ENCODE measurements at places on chromosomes 4 and X.

DNA sequence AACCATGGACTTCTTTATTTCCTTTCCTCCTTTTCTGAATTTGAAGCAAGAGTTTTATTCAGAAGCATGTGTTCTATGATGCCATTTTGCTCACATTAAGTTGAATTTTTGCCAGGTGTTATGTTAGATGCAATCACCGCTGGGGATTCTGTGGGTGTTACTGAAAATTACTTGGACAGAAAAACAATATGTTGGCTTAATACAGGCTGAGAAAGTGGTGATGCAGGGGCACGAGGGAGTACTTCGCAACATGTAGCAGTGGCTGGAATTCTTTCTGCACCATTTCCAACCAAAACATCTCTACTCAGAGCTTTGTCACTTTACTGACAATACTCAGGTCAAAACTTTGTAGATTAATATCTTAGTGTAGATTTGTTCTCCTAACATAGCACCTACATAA, 109.2 kb upstream of the PCDH18 start:
- no peak for DNase-seq

GRCh38 chr4:80814266-80814665, 216.2 kb upstream of the BMP3 start:
- no peak for DNase-seq

DNA sequence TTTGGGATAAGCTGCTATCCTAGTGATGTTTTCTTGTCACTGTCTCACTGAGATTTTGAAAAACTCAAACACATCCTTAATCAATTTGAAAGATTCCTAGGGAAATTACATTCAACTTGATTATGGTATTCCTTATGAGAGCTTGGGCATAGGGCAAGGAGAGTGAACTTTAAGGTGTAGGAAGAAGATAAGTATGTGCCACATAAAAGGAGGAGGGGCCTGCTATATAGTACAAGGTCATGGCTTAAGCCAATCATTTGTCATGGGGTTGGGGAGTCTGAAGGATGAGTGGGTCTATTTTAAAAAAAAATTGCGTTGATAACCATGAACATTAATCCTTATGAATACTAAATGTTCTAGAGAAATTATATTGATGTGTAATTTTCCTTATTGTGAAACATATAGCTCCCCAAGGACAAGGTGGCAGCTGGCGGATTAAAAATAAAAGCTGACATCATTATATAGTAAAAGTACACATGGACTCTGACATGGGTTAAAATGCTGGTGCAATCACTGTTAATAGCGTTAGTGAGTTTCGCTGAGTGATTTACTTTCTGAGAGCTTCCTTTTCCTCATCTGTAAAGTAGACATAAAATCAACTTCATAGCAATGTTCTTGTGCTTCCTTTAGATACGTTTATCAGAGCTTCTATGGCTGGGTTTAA, 17.4 kb downstream of the GALNT7 start:
- no peak for DNase-seq

DNA sequence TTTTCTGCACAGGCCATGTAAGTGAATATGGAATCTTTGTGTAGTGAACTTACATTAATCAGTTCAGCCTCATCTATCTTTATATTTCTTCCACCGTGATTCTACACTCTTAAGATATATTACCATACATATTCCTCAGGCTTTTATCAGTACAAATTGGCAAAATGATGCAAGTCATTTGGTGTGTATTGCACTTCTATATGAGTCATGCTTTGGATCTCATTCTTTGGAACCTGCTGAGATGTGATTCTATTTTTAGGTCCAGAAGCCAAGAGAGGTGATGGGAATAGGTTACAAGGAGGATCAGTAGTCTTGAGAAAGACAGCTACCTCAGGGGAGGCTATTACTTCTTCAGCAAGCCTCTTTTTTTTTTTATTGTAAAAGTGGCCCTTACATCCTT, 204.4 kb downstream of the ZNF330 start:
- DNase-seq, result no peak

DNA sequence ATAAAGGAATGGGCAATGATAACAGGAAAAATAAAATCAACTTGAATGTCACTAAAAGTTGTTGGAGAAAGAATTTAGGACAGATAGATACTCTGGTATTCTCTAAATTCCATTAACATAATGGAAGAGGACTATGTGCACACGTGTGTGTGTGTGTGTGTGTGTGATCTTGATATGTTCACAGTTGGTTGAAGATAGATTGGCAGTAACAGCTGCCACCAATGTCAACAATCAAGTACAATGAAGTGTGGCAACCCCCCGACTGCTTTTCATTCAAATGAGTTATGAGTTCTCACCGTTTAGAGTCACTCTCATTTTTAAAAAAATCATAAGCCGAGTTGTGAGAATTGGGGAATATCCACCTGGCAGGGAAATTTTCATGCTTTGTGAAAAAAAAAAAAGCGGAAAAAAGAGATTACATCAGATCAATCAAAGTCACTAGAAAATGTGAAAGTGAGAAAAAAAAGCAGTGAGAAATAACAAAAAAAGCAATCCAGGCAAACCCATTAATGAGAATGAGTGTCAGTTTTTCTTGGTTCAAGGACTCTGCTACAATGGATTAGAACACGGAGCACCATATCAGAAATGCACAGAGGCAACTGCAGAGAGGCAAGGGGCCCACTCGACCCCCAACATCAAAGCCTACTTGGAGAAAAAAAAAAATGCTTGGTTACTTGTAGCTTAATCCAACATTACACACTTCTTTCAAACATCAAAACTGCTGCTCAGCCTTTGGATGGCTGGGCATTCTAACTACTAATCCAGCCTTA, 414.9 kb upstream of the PITX2 start:
- no peak for DNase-seq

DNA sequence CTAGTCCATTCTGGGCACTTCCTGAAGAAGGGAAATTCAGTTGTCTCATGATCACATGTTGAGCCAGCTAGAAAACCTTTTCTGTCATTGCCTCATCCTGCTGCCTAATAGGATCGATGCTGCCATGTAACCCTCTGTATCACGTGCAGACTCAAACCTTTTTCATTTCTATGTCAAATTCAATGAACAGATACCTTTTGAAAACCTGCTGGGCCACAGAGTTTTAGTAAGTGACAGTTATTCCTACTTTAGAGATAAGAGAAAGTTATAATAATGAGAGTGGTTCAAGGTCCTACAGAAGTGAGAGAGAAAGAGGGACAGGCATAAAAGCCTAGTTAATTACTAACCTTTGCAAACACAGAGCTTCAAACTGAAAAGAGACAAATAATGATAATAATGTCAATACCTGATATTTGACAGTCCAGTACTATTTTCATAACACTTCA, 46.0 kb downstream of the MAOA start:
- DNase-seq, result no peak

DNA sequence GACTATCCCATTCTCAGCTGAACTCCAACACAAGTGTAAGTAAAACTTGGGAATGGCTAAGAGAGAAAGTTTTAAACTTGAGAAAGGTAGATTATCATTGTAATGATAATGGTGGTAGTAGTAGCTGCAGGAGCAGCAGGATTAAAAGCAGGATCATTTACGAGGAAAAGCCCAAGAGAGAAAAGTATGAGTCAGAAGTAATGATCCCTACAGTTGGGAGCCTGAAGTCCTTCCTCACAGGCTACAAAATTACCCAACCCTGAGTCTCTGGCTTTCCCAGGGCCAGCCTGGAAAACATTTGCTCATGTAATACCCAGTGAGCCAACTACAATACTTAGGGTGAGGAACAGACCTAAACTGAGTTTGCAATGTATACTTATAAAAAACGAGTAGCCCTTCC, 4.4 kb upstream of the PRDM8 start:
- DNase-seq, result no peak

GRCh38 chr4:153676984-153677383, 7.1 kb upstream of the TLR2 start:
- no peak for DNase-seq

DNA sequence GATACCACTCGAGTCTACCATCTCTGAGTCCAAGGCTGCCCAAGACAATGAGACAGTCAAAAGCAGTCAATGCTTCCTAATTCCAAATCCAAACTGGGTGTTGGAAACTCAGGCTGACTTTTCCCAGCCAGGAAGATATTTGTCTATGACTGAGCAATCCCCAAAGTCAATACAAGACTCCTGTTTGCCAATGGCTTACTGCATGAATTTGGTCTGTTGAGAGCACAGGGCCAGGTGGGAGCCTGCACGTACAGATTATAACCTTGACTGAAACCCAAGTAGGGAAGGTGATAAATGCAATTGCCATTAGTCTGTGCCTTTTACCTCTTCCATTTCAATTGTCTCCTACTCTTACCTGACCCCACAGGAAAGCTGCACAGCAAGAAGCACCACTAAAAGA, 72.6 kb upstream of the PPARGC1A start:
- DNase-seq, result peak; percentile 28

- DNase-seq, result no peak
Measured at GRCh38 chr4:171880136-171880535, 66.9 kb downstream of the GALNTL6 start.

DNA sequence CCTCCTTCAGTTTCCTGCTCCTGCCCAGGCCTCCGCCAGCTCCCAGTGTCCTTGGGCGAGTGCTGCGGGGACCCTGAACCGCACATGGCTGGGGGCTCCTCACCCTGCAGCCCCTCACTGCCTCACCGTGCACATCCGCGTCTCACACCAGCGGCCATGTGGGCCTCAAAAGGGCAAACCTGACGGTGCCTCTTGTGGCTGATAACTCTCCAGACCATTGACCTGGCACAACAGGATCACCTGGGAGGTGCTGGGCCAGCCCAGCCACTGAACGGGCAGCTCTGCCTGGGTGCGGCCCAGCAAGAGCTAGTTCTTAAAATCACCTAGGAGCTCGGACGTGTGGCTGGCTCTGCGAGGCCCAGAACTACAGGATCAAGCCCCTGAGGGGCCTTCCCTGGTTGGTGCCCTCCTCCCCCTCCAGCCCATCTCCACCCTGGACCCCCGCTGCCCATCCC, 4.1 kb upstream of the S100P start:
- DNase-seq, result no peak

- DNase-seq, result no peak
Measured at GRCh38 chr4:159222043-159222552, 119.2 kb downstream of the RAPGEF2 start.
